Activated naive CD8-positive, alpha-beta T cell treated with anti-CD3 and anti-CD28 coated beads, Interleukin-2, amount 50 U/mL, for 24 hours (primary cell): ENCODE measurements at places on chromosomes 12 and 14.

DNA sequence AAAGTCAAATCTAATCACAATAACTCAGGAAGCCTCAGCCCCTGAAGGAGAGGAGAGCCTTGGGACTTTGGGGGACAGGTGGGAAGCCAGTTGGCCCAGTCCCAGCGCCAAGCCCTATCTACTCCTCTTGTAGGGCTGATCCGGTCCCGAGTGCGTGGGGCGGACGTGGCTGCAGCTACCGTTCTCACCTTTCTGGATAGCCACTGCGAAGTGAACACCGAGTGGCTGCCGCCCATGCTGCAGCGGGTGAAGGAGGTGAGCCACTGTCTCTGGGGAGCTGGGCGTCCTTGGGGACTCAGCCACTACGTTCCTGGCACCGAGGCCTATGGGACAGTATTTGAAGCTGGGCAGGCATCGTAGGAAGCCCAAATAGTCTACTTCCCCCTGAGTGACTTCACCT, 68.4 kb downstream of the GALNT16 start:
- DNase-seq: no peak

- no peak for DNase-seq
Measured at GRCh38 chr12:1083151-1083888, 92.3 kb downstream of the ERC1 start.

GRCh38 chr14:106877517-106877916, 1351.1 kb downstream of the TMEM121 start:
- DNase-seq: no peak

DNA sequence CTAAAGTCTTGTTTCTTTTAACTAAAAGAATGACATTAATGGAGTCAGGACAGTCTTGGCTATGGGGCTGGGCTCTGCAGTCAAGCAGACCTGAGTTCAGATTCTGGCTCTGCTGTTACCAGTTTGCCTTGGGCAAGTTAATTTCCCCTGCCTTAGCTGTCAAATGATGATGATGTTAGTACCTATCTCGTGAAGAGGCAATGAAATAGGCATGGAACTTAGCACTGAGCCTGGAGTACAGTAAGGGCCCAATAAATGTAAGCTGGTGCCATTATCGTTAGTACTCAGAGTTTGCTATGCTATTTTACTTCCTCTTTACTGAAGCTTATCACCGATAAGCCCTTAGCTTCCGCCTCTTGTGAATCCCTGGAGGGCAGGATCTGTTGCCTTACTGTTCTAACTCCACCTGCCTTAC, 8.5 kb downstream of the FBXW8 start:
- DNase-seq: no peak

DNA sequence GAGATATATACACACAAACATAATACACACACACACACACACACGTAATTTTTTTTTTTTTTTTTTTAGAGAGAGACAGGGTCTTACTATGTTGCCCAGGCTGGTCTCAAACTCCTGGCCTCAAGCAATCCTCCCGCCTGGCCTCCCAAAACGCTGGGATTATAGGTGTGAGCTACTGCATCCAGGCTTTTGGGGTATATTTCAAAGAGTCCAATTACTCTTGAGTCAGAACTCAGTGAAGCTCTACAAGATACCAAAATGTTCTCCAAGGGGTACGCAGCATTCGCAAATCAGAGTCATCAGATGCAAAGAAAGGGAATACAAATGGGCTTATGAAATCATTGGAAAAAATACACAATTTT, 54.0 kb downstream of the PHLDA1 start:
- no peak for DNase-seq

- no peak for DNase-seq
Measured at GRCh38 chr14:72738161-72738611, 155.7 kb downstream of the DPF3 start.

DNA sequence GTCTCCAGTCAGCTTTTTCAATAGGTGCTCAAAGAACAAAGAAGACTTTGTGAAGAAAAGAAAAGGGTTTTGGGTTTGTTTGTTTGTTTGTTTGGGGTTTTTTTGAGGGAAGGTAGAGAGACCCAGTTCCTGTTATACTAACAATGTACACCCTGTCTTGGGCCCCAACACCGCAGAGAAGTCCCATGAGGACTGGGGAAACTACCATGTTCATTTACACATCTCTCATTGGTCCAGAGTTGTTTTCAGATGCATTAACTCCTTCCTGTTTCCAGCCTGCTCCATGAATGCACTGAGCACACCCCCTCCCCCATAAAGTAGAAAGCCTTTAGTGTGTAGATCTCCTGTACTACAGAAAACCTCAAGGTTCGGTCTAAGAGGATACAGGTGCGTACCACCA, 51.1 kb upstream of the SLC8A3 start:
- DNase-seq: no peak

DNA sequence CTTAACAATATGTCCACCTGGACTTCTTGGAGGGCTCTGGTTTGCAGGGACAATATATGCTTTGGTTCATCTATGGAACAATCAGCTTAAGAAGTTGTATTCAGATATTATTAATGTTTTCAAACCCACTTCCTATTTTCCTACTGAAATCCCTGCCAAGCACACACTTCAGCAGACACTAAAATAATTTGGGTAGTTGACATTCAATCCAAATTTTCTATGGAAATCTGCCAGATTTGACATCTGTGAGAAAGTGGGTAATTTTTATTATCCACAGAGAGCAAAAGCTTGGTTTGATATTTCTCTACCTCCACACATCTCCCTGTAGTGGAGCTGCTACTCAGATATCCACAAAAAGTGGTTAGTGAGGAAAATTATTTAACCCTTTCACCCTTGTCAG, 378.8 kb upstream of the SOX5 start:
- no peak for DNase-seq

DNA sequence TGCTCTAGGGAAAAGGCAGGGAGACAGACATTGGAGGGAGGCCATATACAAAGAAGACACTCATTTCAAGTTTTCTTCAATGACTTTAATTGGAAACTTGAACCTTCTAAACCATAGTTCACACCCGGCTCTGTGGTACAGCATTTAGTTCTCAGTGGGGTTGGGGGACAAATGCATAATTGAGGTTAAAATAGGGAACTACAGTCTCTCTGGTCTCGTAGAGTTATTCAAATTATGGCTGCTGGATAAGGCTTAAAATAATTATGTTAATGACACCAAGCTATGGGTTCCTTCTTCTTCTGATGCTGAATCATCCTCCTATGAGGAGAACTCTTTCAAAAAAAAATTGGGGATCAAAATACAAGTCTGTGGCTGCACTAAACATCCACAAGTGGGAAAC, 3.8 kb upstream of the RPAP3 start:
- no peak for DNase-seq

DNA sequence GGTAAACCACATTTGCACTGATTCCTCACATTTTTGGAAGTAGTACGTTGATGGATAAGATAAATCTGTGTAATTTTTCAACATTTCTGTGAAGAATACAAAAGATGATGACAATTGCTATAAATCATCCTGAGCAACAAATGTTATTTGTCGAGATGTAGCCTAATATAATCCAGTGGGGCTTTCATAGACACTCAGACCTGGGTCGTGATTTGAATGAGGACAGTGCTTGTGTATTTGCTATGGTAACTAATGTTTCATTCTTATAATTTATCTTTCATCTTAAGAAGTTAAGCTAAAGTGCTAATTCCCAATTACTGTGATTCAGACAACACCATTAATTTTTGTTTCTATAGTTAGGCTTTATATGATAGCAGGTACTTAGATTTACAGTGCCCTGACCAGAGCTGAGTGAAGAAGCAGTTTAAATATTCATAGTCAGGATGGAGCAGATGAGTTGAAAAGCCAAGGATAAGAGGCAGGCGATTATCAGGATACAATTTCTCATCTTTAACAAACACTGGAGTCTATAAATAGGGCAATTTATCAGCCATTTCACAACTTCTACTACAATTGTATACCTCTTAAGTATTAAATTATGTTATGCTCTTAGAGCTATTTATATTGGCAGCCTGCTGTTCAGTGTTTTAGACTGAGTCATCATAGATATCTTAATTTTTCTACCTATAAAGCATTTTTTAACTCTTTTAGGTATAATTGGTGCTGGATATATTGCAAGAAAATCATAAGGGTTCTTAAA, 359.9 kb downstream of the TRHDE start:
- DNase-seq: no peak

GRCh38 chr12:118357257-118358007, 15.3 kb downstream of the TAOK3 start:
- peak; percentile 53 for DNase-seq

GRCh38 chr12:31752450-31752849, 23.6 kb upstream of the AMN1 start:
- DNase-seq: no peak

DNA sequence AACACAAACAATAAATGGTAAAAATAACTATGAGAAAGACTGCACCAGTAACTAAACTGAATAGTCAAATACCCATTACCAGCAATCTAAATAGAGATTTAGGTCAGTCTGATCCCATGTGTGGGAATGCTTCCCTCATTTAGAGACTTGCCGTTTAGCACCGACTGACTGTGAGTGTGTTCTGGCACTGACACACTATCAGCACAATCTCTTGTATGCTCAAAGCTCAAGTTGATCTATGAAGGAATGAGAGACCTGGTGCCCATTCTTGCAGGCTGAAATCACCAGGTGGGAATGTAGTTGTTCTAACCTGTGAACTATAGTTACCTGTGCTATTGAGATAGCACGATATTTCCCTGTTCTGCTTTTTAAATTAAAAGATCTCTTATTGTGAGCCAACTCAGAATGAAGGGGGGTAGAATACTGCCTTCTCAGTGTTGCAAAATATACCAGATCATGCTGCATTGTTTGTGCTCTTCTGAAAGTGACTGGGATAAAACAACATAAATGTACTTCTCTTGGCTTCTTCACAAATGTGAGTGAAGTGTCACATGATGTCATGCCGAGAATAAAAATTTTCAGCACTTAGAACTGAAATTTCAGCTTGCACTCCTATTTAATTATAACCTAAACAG, 99.6 kb downstream of the LIN7A start:
- no peak for DNase-seq

DNA sequence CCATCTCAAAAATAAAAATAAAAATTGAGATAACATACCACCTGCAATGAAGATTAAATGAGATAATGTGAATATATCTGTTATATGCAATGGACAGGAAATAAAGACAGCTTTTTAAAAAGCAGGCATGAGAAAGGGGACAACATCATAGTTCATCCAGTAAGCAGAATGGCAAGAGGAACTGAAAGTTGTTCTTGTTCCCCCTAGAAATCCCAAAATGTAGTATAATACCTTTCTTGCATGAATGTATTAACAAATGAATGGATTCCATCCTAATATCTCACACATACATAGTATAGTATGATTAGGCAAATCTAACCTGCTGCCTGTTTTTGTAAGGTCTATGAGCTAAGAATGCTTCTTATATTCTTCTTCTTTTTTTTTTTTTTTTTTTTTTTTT, 31.4 kb downstream of the FGD6 start:
- DNase-seq: no peak

GRCh38 chr12:32116897-32117296, 10.2 kb downstream of the BICD1 start:
- no peak for DNase-seq

- no peak for DNase-seq
Measured at GRCh38 chr12:84910549-84911241, 1.9 kb downstream of the SLC6A15 start.

DNA sequence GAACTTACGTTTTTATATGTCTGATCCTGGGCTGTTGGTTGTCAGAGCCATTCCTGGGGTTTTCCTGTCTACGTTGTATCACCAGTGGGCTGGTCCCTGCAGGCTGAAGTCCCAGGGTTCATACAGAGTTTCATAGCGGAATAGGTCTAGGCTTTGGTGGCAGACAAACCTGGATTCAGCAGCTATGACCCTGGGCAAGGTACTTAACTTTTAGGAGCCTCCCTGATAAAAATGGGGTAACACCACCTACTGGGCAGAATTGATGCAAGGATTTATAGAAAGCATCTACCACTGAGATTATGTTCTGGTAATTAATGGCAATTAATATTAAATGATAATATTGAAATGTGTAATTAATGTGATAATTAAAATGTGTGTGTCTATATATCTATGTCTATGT, 141.2 kb downstream of the SYNE2 start:
- DNase-seq: no peak
